ENCODE measurements at places on chromosomes 6 and 20.

- DNase-seq, result no peak
Measured at GRCh38 chr20:21394551-21394950, 2.8 kb downstream of the NKX2-4 start.

- DNase-seq, result no peak
Measured at GRCh38 chr6:13131935-13132661, 196.2 kb downstream of the TBC1D7 start.

- DNase-seq, result peak; percentile 78
Measured at GRCh38 chr6:43823879-43824702, 54.1 kb downstream of the VEGFA start.

DNA sequence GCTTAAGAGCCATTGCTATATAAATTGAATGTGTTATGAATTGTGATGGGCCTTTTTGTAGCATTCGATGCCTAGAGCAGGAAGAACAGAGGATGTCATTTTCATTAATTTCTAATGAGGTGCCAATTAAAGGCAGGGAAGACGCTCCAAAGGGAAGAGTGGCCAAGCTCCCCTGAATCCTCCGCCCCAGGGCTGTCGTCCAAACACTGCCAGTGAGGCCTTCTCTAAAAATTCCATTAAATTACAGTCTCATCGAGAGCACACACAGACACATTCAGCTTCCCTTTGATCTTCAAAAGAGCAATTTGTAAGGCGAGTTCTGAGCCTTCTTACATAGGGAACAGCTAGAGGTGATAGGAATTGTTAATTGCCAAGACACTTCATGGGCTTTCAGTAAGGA lies 300.0 kb downstream of the ZFAND3 start:
- peak; percentile 22 for DNase-seq

DNA sequence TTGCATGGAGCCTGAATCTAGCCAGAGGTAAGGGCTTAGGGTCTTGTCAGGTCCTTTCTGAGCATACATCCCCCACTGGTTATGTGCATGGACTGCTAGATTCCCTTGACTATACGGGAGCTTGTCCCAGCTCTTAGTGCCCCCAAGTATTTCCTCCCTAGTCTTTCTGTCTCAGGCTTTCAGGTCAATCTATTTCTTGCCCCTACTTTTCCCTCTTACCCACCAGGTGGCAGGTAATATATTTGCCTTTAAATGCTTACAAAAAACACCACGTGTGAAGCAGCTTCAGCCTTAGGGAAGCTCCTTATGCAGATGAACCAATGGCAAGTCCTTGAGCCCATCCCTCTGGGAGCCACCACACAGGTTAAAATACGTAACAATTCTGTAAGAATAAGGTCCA lies 454.2 kb downstream of the GRIK2 start:
- DNase-seq, result no peak

GRCh38 chr6:114032721-114033120 lies 61.8 kb upstream of the HDAC2 start:
- DNase-seq, result peak; percentile 32
